ENCODE measurements at places on chromosomes 7 and 10.

- DNase-seq = no peak
Observed at GRCh38 chr10:15200626-15201025, 32.1 kb upstream of the NMT2 start.

DNA sequence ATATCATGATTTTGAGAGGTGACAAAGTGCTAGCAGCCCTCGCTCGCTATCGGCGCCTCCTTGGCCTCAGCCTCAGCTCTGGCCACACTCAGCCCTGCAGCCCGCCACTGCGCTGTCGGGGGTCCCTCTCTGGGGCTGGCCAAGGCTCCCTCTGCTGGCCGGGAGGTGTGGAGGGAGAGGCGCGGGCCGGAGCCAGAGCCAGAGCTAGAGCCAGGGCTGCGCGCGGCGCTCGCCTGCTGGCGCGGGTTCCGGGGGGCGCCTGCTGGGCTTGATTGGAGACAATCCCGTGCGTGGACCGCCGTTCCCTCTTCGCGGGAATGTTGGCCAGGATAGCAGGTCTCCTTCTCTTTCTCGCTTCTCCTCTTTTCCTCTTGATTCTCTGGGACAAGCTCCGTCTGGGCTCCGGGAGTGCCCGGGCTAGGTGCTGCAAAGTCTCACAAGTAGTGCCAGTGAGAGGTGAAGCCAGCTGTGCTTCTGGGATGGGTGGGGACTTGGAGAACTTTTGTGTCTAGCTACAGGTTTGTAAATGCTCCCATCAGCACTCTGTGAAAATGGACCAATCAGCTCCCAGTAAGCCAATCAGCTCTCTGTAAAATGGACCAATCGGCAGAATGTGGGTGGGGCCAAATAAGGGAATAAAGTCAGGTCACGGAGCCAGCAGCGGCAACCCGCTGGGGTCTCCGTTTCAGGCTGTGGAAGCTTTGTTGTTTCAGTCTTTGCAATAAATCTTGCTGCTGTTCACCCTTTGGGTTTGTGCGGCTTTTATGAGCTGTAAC lies 43.4 kb upstream of the ELMO1 start:
- peak; percentile 30 for DNase-seq

DNA sequence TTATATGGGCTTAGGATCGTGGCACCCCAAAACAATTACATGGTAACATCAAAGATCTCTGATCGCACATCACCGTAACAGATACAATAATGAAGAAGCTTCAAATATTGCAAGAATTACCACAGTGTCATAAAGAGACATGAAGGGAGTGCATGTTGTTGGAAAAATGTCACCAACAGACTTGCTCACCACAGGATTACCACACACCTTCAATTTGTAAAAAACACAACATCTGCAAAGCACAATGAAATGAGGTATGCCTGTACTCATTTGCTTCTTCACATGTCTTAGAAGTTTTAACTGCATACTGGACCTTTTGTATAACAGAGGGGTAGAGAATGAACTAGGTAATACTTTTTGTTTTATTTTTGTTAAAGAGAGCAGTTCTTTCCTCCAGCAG lies 96.6 kb downstream of the TPST1 start:
- DNase-seq = no peak

DNA sequence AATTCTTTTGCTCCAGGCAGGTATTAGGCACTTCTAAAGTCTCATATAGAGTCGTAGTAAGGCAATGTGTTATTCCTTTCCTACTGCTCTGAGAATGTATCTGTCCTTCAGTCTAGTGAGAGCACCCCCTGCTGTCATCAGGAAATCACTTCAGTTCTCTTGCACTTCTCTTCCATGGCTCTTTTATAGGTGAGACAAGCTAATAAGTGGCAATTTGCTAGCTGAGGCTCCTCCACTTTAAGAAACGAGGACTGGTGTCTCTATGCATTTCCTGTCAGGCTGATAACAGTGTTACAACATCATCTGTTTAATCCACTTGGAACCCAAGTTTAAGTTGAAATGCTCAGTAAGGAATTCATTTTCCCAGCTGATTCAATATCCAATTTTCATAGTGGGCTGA lies 350.6 kb downstream of the TFEC start:
- DNase-seq = peak; percentile 50

- no peak for DNase-seq
Observed at GRCh38 chr10:25117757-25118156, 57.0 kb upstream of the GPR158 start.

DNA sequence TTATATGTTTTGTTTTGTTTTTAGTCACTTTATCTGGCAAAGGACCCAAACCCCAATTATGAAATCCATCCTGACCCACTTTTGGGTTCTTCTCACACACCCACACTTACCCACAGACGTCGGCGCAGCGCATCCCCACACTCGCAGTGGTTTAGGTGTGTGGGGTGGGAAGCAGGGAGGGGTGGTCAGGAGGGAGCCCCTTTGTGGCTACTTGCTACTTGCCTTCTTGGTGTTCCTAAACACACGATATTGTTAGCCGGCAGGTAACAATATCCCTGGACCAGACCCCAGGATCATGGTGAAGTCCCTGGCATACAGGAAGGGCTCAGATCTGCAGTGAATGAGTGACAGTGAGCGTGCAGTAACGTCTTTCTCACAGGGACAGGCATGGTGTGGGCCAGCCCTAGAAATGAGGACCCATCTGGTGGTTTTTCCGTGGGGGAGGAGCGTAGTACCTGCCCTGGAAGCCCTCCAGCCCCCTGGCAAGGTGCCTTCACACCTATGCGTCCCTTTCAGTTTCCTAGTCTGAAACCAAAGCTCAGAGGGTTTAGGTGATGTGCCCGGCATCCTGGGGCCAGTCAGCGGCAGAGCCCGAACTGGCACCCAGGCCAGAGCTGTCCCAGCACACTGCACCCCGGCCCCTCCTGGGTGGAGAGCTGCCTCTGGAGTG lies 4.4 kb downstream of the SPOCK2 start:
- no peak for DNase-seq

GRCh38 chr7:4702961-4703512 lies 20.9 kb downstream of the FOXK1 start:
- DNase-seq = no peak

- no peak for DNase-seq
Observed at GRCh38 chr10:86344714-86345161, 21.9 kb downstream of the GRID1 start.

DNA sequence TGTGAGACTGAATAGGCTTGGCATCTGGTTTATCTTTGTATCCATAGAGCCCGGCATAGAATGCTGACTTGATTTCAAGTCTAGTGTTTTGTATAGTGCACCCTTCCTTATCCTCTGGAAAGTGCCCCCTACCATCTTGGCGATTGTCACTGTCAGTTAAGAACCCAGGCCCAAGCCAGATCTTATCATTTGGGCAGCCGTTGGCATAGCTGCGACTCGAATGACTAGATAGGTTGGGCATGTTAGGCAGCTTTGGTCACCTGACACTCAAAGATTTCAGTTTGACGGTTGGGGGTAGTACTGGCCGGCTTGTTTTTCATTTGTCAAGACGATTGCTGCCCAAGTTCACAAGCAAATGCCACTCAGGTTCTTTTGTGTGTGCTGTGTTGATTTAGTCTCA lies 6.6 kb downstream of the NIPSNAP2 start:
- no peak for DNase-seq

DNA sequence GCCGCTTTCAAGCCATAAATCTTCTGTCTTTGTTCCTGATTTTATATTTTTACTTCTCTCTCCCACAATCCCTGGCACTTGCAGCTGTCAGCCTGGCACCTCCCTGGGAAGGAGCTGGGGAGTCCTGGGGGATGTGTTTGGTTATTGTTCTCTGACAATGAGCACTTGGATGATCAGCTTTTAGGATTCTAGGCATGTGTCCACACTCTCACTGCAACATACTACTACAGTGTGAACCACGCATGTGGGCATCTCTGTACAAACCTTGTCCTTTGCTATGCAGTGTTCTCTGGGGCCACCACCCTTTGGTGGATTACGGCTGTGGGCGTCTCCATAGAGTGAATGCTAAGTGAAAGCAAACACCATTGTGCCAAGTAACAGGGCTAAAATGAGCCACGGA lies 168.4 kb upstream of the KMT2E start:
- no peak for DNase-seq

DNA sequence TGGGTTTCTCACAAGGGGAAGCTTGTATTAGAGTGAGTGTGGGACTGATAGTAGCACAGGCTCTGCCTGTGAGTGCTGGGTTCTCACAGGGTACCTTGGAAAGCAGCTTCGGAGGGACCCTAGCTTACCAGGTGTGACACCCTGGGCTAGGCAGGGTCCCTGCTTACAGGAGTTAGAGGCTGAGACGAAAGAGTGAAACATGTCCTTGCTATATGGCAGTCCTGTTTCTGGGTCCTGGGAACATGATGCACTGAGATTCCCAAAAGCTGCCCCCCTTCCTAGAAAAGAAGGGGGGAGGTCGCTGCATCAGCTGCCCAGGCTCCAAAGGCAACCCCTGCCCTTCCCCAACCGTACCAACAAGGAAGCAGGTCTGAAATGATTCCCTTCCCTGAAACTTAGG lies 6.3 kb upstream of the ARHGAP22 start:
- no peak for DNase-seq

GRCh38 chr7:24898691-24899090 lies 81.3 kb downstream of the OSBPL3 start:
- DNase-seq = no peak

- no peak for DNase-seq
Observed at GRCh38 chr7:50356212-50356944, 51.9 kb downstream of the IKZF1 start.

GRCh38 chr7:8699875-8700624 lies 266.6 kb downstream of the NXPH1 start:
- DNase-seq = no peak

- DNase-seq = no peak
Observed at GRCh38 chr10:59561477-59562121, 148.1 kb downstream of the SLC16A9 start.

DNA sequence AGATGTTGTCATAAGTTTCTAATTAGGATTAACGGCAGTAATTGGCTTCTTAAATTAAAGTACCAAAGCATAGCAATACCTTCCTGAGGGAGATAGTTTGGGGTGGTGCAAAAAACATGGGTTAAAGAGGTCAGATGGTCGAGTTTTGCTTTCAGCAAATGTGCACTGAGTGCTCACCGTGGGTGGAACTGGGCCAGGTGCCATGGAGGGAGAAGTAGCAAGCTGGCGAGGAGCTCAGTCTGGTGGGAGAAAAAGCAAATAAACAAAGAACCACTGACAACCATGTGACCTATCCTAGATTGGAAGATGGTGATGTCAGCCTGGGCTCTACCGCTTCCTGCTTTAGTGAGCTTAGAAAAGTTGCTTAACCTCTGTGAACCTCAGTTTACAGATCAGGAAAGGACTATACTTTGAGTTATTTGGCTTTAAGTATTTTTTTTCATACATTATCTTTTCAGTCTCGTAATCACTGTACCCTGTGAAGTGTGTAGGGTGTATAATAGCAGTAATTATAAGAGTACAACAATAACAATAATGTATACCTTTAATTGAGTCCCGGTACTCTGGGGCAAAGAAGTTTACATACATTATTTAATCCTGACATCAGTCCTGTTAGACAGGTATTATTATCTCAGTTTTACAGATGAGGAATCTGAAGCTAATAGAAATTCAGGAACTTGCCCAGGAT lies 69.0 kb upstream of the PDCD4 start:
- no peak for DNase-seq

DNA sequence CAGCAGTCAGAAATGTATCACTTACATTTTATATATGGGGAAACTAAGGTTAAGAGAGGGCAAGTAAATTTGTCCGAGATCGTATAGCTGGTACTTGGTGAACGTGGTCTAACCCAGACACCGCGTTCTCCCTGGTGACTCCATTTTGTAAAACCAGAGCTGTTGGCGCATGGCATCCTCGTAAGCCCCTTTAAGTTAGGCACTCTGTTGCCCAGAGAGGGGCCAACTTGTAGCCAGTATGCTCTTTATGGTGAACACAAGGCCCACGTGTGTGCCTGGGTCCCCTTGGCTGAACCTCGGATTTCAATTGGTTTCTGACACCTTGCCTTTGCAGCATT lies 39.7 kb upstream of the ZNF518A start:
- no peak for DNase-seq

GRCh38 chr7:130154501-130155317 lies 50.5 kb downstream of the TMEM209 start:
- DNase-seq = peak; percentile 31

- peak; percentile 10 for DNase-seq
Observed at GRCh38 chr7:85600395-85600794, 413.5 kb upstream of the SEMA3D start.

GRCh38 chr7:35529713-35530112 lies 165.2 kb downstream of the HERPUD2 start:
- no peak for DNase-seq

GRCh38 chr10:97065686-97066660 lies 119.8 kb downstream of the SLIT1 start:
- no peak for DNase-seq

DNA sequence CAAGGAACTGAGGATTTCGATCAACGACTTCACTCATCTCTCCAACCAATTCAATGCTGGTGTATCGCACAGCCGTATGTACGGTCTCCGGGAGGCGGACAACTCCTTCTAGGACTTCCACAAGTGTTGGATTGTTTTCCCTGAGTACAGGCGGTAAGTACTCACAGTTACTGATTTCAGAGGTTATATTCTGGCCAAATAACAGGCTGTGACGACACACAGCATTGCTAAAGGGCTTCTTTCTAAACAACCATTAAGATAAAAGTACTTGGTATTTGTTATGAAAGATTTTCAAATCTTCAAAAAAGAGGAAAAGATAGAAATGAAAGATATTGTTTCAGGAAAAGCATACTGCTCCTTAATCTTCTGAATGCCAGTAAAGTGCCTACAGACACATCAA lies 52.2 kb downstream of the IRF5 start:
- DNase-seq = no peak

GRCh38 chr7:110283056-110283455 lies 807.9 kb upstream of the LRRN3 start:
- DNase-seq = no peak

DNA sequence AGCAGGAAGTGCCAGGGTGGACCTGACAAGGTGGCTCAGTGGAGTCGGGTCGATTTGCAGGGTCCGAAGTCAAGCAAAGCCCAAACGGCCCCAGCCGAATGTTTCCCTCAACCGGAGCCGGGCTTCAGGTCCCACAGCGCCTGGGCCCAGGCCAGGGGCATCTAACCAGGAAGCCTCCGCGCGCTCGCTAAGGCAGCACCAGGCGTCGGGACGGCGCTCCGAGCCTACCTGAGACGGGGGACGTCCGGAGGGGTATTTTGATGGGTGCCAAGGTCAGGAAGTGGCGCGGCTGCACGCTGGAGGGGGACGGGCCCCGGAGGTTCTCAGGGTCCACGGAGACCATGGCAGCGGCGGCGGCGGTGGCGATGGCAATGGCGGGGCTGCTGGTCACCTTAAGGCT lies 51.5 kb downstream of the TCERG1L start:
- no peak for DNase-seq

Data from endothelial cell (in vitro differentiated cells).